Osteoblast (primary cell): ENCODE measurements at places on chromosomes 11 and 22. TPM values are rescaled to one million over a fixed set of nuclear protein-coding genes. Genes with fewer than 3 reads are reported as not detected.

- DNase-seq: peak; percentile 70
These were observed 1.4 kb downstream of the CD248 start for GRCh38 chr11:66315498-66315885.

DNA sequence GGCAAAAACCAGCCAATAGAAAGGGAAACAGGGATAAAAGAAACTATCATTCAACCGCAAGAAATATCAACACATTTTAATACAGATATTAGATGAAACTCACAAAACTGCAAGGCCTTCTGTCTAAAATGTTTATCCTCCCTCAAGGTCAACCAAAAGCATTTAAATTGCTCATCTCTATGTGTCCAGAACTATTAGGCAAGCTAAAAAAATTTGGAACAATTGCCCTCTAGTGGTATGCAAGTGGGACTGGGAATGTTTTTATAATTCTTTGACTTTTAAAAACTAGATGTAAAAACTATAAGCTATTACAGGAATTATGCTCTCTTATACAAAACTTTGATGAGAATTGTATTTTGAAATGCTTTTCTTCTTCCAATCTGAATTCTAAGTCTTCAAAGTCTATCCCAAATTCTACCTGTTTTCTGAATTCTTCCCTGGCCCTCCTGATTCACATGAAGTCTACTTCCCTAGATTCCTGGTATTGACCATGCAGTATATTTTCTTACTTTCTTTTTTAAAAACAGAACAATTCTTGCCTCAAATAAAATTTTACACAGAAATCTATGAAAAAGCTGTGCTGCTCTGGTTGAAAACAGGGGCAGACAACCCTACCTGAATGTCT is 4.9 kb downstream of the CWC15 start:
- peak; percentile 85 for DNase-seq

DNA sequence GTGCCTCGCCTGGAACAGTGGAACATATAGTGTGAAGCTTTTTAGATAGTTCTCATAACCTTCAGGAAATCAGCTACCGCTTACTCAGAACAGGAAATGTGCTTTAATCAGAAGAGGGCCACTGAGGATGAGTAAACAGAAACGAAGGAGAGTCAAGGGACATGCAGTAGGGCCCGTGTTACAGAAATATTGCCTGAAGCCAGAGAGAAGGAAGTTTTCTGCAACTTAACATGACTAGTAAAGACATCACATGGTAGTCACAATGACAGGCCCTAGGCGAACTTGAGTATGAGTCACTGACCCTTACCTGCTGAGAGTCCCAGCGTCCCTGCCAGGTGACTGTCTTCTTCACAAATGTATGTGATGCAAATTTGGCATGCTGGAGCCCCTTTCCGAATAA is 39.4 kb downstream of the CARD18 start:
- no peak for DNase-seq

GRCh38 chr22:11253000-11253511 is 4274.9 kb upstream of the OR11H1 start:
- peak; percentile 53 for DNase-seq

GRCh38 chr11:67345920-67346819 is 7.2 kb downstream of the POLD4 start:
- peak; percentile 63 for DNase-seq

- DNase-seq: no peak
These were observed 8.9 kb upstream of the UCP2 start for GRCh38 chr11:73991471-73992006.

- DNase-seq: no peak
These were observed 49.3 kb upstream of the MPPED2 start for GRCh38 chr11:30635401-30635989.

- no peak for DNase-seq
These were observed 87.4 kb downstream of the FAM83F start for GRCh38 chr22:40082184-40082583.

GRCh38 chr11:46332568-46333393 is 14.5 kb upstream of the DGKZ start:
- peak; percentile 85 for DNase-seq

- no peak for DNase-seq
These were observed 79.0 kb upstream of the HEPHL1 start for GRCh38 chr11:93942176-93942575.

DNA sequence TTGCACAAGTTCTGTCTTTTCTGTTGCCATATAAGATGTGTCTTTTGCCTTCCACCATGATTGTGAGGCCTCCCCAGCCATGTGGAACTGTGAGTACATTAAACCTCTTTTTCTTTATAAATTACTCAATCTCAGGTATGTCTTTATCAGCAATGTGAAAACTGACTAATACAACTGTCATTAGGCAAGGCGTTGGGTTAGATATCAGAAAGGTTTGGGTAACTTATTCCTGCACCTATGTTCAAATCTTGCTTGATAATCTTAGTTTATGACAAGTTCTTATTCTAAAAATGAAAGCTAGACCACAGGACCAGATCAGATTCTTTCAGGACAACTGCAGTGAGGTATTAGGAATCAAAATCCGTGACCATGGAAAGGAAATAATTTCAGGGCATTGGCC is 160.6 kb upstream of the BDNF start:
- DNase-seq: no peak

- no peak for DNase-seq
These were observed 5.5 kb upstream of the CXCR5 start for GRCh38 chr11:118878163-118878563.

GRCh38 chr11:77416357-77416756 is 57.5 kb downstream of the PAK1 start:
- no peak for DNase-seq

GRCh38 chr11:95778699-95779098 is 10.9 kb downstream of the FAM76B start:
- no peak for DNase-seq

DNA sequence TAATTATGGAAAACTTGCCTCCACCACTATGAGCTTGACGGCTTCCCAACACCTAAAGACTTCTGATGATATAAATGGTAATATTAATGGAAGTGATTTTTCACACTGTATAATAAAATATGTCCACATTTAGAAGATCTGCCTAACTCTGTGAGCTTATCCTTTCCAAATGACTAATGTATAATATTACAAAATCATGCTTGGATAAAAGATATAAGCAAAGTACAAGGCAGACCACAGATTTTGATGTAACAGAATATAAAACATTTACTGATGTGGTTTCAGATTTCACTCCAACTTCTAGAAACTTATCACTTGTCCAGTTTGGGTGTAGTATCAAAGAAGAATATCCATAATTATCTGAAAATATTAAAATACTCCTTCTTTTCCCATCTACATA is 36.9 kb downstream of the GALNT18 start:
- peak; percentile 74 for DNase-seq

DNA sequence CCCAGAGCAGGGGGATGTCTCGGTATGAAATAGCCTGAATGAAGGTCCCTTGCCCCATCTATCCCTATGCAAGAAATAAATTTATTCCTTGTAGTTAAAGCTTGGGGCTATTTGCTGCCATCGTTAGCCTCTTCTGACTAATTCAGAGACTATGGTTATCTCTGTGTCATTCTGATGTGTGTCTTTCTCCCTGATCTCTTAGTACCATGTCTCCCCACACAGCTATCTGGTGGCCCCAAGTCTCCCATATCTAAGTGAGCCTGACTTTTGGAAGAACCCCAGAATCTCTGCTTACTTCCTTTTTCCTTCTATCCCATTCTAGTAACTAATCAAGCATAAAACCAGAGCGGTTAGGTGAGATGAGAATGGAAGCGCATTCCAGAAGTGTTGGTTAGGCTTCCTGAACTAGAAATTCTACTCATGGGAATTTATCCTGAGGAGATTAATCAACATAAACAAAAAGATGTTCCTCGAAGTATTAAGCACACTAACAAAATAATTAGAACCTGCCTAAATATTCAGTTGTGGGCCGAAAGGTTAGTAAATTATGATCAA is 71.4 kb upstream of the BMAL1 start:
- DNase-seq: no peak

- peak; percentile 48 for DNase-seq
These were observed 3.8 kb downstream of the DGCR2 start for GRCh38 chr22:19118329-19118880.

DNA sequence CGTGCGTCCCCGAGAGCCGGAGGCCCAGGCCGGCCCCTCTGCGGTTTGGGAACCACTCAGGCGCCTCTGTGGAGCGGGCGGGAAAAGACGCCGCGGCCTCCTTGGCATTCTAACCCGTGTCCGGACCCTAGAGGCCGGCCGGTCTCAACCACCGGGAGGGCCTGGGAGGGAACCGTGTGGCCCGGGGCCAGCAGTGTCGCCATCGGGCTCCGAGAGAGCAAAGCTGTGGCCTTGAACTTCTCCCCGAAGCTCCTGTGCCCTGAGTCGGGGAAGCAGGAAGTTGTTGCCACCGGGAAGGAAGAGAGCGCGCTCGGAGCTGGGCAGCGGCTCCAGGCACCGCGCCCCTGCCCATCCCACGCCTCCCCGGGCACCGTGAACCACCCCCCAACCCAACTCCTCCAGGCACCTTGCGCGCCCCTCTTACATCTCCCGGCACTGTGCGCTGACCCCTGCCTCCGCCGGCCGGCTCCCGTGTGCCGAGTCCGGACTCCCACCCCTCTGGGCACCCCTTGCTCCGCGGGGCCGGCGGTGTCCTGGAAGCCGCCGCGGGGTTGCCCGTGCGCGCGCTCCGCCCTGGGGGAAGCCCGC is 80.0 kb upstream of the PPARA start:
- peak; percentile 92 for DNase-seq

DNA sequence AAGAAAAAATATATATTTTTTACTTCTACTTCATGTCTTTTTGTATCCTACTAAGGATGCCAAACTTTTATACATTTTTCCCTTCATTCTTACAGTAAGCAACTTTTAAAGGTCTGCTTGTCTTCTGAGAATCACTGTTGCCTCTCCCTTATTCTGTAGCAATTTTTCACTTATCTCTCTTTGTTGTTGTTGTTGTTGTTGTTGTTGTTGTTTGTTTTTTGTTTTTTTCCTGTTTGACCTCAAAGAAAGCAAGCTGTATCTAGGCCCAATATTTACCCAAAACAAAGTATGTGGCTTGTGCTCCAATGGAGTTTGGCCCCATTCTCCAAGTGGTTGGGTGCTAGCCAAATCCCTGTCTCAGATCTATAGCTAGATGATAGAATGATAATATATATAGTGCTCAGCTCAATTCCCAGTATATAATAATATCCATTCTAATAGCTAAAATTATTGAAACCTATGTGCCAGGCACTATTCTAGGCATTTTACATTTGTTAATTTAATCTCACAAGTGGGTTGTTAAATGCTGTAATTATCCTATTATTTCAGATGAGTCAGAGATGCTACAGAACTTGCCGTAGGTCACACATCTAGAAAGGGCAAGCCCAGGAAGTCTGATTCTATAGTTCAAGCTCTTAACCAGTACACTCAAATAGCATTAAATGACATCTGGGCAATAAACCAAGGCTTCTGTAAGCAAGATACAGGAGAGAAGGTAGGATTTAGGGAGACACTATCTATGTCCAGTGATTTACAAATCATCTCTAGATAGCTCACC is 205.1 kb upstream of the PITPNB start:
- DNase-seq: no peak

- peak; percentile 95 for DNase-seq
These were observed 1.1 kb downstream of the CFL1 start for GRCh38 chr11:65856689-65857499.

GRCh38 chr11:100756559-100756958 is 69.5 kb downstream of the ARHGAP42 start:
- DNase-seq: no peak

DNA sequence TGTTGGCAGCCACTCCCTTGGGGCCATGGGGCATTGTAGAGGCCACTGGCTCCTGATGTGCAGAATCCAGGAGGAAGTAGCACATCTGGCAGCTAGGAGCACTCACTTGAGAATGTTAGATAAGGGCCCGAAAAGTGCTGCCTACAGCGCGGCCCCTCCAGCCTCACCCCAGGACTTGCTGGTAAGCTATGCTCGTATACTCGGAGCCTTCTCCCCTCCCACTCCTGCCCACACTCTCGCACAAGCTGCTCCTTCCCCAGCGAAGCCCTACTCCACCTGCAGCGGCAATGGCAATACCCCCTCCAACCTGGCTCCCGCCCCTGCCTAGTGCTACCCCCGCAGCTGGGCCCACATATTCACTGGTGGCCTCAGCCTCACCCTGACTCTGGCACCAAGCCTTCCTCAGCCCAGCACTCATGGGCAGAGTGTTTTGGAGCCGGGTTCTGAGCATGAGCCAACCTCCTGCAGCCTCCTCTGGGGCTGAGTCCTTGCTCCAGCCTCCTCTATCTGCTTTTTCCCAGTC is 47.7 kb downstream of the PDE2A start:
- DNase-seq: no peak

DNA sequence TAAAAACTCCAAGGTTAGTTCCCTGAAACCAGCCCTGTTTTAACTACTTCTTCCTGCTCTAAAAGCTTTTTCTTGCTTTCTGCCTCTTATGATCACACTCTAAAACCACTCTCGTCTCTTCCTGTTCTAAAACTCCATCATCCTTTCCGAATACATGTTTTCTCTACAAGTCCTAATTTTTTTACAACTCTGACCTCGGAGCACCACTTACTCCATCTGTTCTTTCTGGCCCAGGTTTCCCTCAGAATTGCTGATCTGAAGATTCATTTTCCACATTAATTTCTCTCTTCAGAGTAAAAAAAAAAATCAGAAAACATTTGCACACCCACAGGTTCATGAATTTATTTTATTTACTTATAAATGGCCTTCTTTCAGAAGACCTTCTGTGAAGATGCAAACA is 265.7 kb upstream of the CADM1 start:
- no peak for DNase-seq

- DNase-seq: no peak
These were observed 23.3 kb downstream of the ETS1 start for GRCh38 chr11:128563942-128564641.

GRCh38 chr11:12224537-12224893 is 114.1 kb downstream of the MICAL2 start:
- DNase-seq: peak; percentile 95

GRCh38 chr11:61667684-61668305 is 12.4 kb upstream of the DAGLA start:
- no peak for DNase-seq

GRCh38 chr11:47271961-47272661 is 2.2 kb downstream of the MADD start:
- no peak for DNase-seq

GRCh38 chr22:36323182-36323854 is 64.4 kb downstream of the MYH9 start:
- peak; percentile 83 for DNase-seq

The OR10A4 gene
- total RNA-seq: not detected in 2 replicates

The CABP7 gene
- not detected in 2 replicates for total RNA-seq

The POTEH gene
- total RNA-seq: under 0.01 TPM in 2 replicates

The APOA5 gene
- total RNA-seq: under 0.01 TPM in 1 of 2 replicates, not detected in the other

The LRRC75B gene
- total RNA-seq: 5.1 and 8.5 TPM in 2 replicates

The UBQLN3 gene
- total RNA-seq: under 0.01 TPM in 1 of 2 replicates, not detected in the other

The TRPM5 gene
- under 0.01 TPM in 1 of 2 replicates, not detected in the other for total RNA-seq

The EMID1 gene
- under 0.01 and 0.29 TPM in 2 replicates for total RNA-seq

The BIRC3 gene
- total RNA-seq: 1.2 and 1.8 TPM in 2 replicates

The OR52E8 gene
- total RNA-seq: 0.36 TPM in 1 of 2 replicates, not detected in the other

The LARGE2 gene
- not detected in 2 replicates for total RNA-seq

The HSPB2 gene
- total RNA-seq: 2.1 and 2.2 TPM in 2 replicates

The TNNI2 gene
- not detected in 2 replicates for total RNA-seq

The RASSF10 gene
- total RNA-seq: 0.72 and 1.2 TPM in 2 replicates

The NEU3 gene
- 6.9 and 8.3 TPM in 2 replicates for total RNA-seq

The PLAAT2 gene
- total RNA-seq: not detected in 2 replicates

The CSNK2A3 gene
- total RNA-seq: 2.1 and 2.2 TPM in 2 replicates

The MMP12 gene
- total RNA-seq: under 0.01 and 0.36 TPM in 2 replicates

The OSM gene
- not detected in 2 replicates for total RNA-seq

The CHRM1 gene
- under 0.01 TPM in 1 of 2 replicates, not detected in the other for total RNA-seq
